Bronchus fibroblast of lung (primary cell): ENCODE measurements at places on chromosomes 11 and 22. TPM values are rescaled to one million over a fixed set of nuclear protein-coding genes. Genes with fewer than 3 reads are reported as not detected.

The PAMR1 gene
- total RNA-seq, result 25.1 and 26.1 TPM in 2 replicates

The PLAAT5 gene
- not detected in 2 replicates for total RNA-seq

The MOGAT2 gene
- total RNA-seq, result not detected in 2 replicates

The ADAMTS15 gene
- 5.5 TPM in 2 replicates for total RNA-seq

The SCGB2A2 gene
- total RNA-seq, result not detected in 2 replicates

The TIRAP gene
- total RNA-seq, result 3.5 and 3.7 TPM in 2 replicates

The P2RY6 gene
- total RNA-seq, result 0.15 TPM in 1 of 2 replicates, not detected in the other
